Tibial nerve (tissue), 4 donors: ENCODE measurements at places on chromosomes 16 and 17. TPM values are rescaled to one million over a fixed set of nuclear protein-coding genes. Genes with fewer than 3 reads are reported as not detected.
A peak's percentile ranks its signal among the peaks of the same experiment; 100 is the strongest.

The TMED6 gene
- not detected for total RNA-seq

The GAS2L2 gene
- total RNA-seq: 0.84 TPM

The NPIPA5 gene
- total RNA-seq: 21.6 TPM

The FAM171A2 gene
- 8.1 TPM for total RNA-seq

The CDK5R1 gene
- 0.84 TPM for total RNA-seq

- DNase-seq: peak; percentile 24
- peak overlapping the region; percentile 81 for H3K4me3 ChIP-seq
- H3K27me3 ChIP-seq: no peaks in the 10 kb centered on the region
- H3K36me3 ChIP-seq: no peaks in the 10 kb centered on the region
These were observed 986 bp downstream of the HAPSTR1 start for GRCh38 chr16:9092282-9092977.

DNA sequence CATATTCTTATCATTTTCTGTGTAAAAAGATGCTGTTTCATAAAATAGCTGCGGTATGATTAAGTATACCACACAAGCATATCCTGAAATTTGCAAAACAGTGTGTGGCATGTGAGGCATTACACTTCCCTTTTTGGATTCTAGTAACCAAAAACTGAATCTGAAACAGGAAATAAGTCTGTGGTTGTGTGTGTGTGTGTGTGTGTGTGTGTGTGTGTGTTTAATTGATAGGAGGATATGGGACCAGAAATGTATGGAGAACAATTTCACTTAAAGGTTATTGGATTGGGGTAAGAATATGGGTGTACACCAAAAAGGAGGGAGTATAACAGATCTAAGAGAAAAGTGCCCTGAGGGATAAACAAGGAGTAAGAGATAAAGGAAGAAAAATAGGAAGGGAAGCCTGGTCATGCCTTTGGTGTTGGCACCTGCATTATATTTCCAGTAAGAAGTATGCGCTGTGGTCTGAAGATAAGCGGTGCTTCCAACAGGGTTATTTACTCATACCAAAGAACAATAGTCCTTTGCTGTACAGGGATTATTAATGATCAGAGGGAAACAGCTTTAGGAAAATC lies 4.0 kb downstream of the LYRM1 start:
- DNase-seq: no peak
- peak overlapping the region; percentile 38 for H3K27ac ChIP-seq
- H3K36me3 ChIP-seq: no peaks in the 10 kb centered on the region
- H3K4me1 ChIP-seq: peaks cover 78% of the 10 kb centered on the region
- H3K4me3 ChIP-seq: no peak overlapping the region

GRCh38 chr17:57379237-57379894 lies 123.0 kb downstream of the MSI2 start:
- H3K4me1 ChIP-seq: no peaks in the 10 kb centered on the region
- H3K27me3 ChIP-seq: no peaks in the 10 kb centered on the region
- no peak overlapping the region for H3K4me3 ChIP-seq
- no peak overlapping the region for H3K27ac ChIP-seq

DNA sequence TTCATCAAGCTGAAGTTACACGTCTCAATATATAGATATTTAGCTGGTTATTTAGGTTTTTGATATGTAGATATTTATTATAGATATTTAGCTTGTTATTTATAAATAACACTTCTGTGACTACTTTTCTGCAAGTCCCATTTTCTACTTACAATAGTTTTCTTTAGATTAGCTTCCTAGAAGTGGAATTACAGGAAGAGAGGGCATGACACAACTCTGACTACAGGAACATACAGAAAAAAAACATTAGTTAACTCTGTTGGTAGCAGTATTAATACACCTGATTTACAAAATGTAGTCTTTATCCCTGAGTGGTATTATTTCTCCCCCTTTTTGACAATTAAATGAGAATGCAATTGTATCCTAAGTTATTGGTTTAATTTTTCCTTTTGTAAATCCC lies 21.2 kb upstream of the CCL1 start:
- H3K4me1 ChIP-seq: no peaks in the 10 kb centered on the region
- no peak for DNase-seq
- no peaks in the 10 kb centered on the region for H3K27me3 ChIP-seq
- H3K4me3 ChIP-seq: no peak overlapping the region
- no peaks in the 10 kb centered on the region for H3K36me3 ChIP-seq
- no peak overlapping the region for H3K27ac ChIP-seq

- no peaks in the 10 kb centered on the region for H3K36me3 ChIP-seq
- H3K27ac ChIP-seq: peak overlapping the region; percentile 31
- H3K27me3 ChIP-seq: no peaks in the 10 kb centered on the region
- no peak overlapping the region for H3K4me3 ChIP-seq
These were observed 119.8 kb downstream of the HIC1 start for GRCh38 chr17:2174468-2175293.

- peaks cover 36% of the 10 kb centered on the region for H3K27me3 ChIP-seq
- DNase-seq: no peak
- peak within 1 kb of the TSS; percentile 54 for H3K4me3 ChIP-seq
- no peak within 1 kb of the TSS for H3K27ac ChIP-seq
These were observed at the start of gene HID1 for GRCh38 chr17:74972107-74972972. HID1 (minus strand) TSS chr17:74972759; CDS start chr17:74972656, 103 bp downstream.

DNA sequence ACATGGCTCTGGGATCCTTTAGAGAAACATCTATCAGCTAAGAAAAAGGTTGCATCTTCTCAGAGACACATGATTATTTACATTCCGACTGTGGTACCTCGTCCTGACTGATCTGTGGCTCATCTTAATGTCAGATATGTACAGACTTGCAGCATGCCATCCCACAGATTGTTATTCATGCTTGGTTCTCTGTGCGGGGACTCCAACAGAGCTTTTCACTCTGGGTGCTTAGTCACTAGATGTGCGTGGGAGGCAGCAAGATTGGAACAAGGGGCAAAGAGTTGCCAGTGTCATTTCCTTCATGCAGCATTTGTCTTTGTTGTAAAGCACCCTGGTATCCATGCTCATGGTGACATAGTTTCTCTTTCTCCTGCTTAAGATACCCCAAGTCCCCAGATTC lies 179.1 kb upstream of the CACNG5 start:
- no peak for DNase-seq
- no peak overlapping the region for H3K4me3 ChIP-seq
- no peaks in the 10 kb centered on the region for H3K36me3 ChIP-seq
- no peak overlapping the region for H3K27ac ChIP-seq
- no peaks in the 10 kb centered on the region for H3K4me1 ChIP-seq

GRCh38 chr16:65916995-65917394 lies 449.5 kb upstream of the CDH5 start:
- no peak overlapping the region for H3K27ac ChIP-seq
- no peaks in the 10 kb centered on the region for H3K27me3 ChIP-seq
- H3K4me3 ChIP-seq: no peak overlapping the region

- peaks cover 58% of the 10 kb centered on the region for H3K4me1 ChIP-seq
- no peak overlapping the region for H3K4me3 ChIP-seq
- H3K27me3 ChIP-seq: no peaks in the 10 kb centered on the region
These were observed 27.1 kb upstream of the SSTR5 start for GRCh38 chr16:1045310-1045992.

DNA sequence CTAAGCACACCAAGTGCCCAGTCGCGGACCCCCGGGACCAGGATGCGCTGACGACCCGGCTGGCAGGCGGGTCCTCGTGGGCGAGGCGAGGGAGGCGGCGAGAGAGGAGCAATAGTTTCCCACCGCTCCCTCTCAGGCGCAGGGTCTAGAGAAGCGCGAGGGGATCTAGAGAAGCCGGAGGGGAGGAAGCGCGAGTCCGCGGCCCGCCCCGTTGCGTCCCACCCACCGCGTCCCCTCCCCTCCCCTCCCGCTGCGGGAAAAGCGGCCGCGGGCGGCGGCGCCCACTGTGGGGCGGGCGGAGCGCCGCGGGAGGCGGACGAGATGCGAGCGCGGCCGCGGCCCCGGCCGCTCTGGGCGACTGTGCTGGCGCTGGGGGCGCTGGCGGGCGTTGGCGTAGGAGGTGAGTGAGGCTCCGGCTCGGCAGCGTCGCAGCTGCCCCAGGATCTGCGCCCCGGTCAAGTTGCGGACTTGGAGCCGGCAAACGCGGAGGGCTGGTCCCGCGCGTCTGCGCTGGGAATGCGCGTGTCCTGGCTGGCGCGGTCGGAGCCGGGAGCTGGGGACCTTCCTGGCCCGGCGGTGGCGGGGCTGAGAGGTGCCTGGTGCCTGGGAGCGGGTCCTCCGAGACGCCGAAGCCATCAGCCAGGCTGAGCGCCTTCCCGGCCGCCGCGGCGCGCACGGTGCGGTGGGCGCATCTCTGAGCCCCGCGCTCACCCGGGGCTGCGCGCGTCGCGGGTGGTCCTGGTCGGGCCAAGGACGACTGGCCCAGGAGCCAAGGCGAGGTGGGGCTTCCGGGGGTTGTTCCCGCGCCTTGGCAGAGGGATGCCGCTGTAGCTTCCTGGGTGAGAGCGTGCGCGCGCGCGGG lies at the start of gene ITGB3:
Gene ITGB3 (plus strand): TSS at position 287 of the 862 bp plus-strand sequence. CDS start 35 bp downstream, at position 322.
- H3K27me3 ChIP-seq: no peaks in the 10 kb centered on the region
- peak within 1 kb of the TSS; percentile 73 for H3K27ac ChIP-seq
- peaks cover 5% of the 10 kb centered on the region for H3K4me1 ChIP-seq
- no peaks in the 10 kb centered on the region for H3K36me3 ChIP-seq
- H3K4me3 ChIP-seq: peak within 1 kb of the TSS; percentile 82

GRCh38 chr16:88059701-88060386 lies 108.6 kb downstream of the BANP start:
- no peak for DNase-seq
- H3K27me3 ChIP-seq: no peaks in the 10 kb centered on the region
- peaks cover 38% of the 10 kb centered on the region for H3K36me3 ChIP-seq
- no peaks in the 10 kb centered on the region for H3K4me1 ChIP-seq

DNA sequence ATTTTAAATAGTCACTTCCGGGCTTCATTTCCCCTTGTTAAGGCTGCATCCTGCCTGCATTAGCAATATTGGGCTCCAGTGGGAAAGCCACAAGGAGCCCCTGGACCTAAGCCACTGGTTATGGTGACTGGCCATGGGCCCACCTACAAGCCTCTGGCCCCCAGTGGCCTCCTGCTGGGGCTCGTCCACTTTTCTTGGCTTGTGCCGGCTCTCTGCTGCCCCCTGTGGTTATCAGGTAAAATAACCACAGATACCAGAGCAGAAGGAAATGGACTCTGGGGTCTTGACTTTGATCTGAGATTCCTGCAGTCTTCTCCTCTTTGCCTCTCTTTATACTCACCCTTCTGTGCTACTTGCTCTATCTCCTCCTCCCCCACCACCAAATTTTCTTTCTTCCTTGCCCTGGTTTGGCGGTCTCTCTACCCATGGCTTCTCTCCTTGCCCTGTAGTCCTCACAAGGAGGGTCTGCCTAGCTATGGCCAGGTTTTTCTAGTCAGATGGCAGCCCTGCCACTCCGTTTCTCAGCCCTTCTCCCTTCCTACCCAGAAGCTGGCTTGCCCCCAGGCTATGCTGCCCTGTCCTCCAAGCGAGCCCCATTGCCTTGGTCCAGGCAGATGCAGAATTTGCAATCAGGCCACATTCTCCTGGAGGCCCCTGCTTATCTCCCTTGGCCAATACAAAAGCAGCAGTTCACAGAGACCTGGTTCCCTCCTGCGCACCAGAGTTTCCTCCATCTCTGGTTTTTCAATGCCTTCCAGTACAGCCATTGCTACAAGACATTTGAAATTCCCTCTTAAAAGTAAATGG lies 82.9 kb upstream of the RCVRN start:
- no peaks in the 10 kb centered on the region for H3K27me3 ChIP-seq
- no peaks in the 10 kb centered on the region for H3K36me3 ChIP-seq
- no peak for DNase-seq
- peak overlapping the region; percentile 56 for H3K27ac ChIP-seq

GRCh38 chr17:64788286-64789060 lies 126.4 kb upstream of the SMURF2 start:
- H3K4me3 ChIP-seq: no peak overlapping the region
- H3K27me3 ChIP-seq: no peaks in the 10 kb centered on the region
- no peaks in the 10 kb centered on the region for H3K4me1 ChIP-seq
- H3K36me3 ChIP-seq: peaks cover 2% of the 10 kb centered on the region

DNA sequence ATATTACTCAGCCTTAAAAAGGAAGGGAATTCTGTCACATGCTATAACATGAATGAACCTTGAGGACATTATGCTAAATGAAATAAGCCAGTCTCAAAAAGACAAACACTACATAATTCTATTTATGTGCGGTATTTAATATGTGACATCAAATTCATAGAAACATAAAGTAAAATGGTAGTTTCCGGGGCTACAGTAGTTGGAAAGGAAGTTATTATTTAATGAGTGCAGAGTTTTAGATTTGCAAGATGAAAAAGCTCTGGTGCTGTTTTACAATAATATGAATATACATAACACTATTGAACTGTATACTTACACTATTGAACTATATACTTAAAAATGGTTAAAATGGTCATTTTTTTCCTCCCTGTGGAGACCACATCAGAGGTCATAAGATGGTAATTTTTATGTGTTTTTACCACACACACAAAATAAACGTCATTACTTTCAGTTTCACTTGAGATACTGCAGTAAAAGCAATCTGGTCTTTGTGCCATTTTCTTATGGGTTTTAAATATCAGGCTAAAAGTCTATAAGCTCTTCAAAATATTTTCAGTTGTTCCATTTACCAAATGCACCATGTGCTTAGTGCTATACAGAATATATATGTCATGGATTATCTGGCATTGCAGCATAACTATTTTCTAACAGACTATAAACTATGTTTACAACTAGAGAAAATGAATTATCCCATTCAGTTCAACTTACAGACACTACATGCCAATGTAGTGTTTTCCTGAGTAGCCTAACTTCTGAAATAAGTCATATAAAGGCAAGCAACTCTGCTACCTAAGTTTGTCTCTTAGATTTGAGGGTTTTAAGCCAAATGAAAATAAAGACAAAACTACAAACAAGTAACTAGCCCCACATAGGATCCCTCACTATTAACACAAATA lies 90.9 kb downstream of the SPAG9 start:
- H3K4me3 ChIP-seq: no peak overlapping the region
- peaks cover 24% of the 10 kb centered on the region for H3K4me1 ChIP-seq
- H3K36me3 ChIP-seq: peaks cover 11% of the 10 kb centered on the region
- H3K27ac ChIP-seq: peak overlapping the region; percentile 69
- no peak for DNase-seq
- no peaks in the 10 kb centered on the region for H3K27me3 ChIP-seq

DNA sequence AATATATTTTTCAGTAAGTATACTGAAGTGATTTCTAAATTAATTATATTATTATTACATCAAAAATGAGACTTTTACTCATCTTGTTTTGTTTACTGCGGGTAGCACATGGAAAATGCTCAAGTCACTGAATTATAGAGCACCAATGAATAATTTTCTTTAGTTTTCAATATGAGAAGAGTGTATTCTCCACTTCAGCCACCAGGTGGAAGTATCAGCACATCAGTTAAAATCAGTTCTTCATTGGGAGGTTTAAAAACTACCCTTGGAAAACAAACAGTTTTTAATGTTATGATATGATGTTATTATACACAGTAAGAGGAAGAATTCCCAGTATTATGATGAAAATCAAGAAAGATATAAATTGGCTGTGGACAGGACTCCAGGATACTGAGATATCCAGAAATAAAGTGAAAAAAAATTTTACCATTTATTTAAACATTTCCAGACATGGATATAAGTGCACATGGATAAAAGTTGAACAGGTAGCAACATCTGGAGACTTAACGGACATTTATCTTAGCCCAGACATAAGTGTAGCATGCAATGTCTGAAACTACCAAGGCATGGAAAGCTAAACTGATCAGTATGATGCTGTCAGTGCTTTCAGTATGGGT lies 467.3 kb downstream of the KCNJ2 start:
- H3K27me3 ChIP-seq: no peaks in the 10 kb centered on the region
- no peaks in the 10 kb centered on the region for H3K36me3 ChIP-seq
- DNase-seq: peak; percentile 52
- H3K27ac ChIP-seq: no peak overlapping the region
- H3K4me3 ChIP-seq: no peak overlapping the region
- H3K4me1 ChIP-seq: no peaks in the 10 kb centered on the region

- DNase-seq: no peak
- H3K27me3 ChIP-seq: no peaks in the 10 kb centered on the region
- no peak overlapping the region for H3K27ac ChIP-seq
- H3K4me1 ChIP-seq: no peaks in the 10 kb centered on the region
These were observed 42.4 kb upstream of the AKTIP start for GRCh38 chr16:53545433-53545832.

- H3K27ac ChIP-seq: no peak overlapping the region
- no peak overlapping the region for H3K4me3 ChIP-seq
- no peaks in the 10 kb centered on the region for H3K27me3 ChIP-seq
- H3K36me3 ChIP-seq: no peaks in the 10 kb centered on the region
These were observed 384.3 kb downstream of the CDH13 start for GRCh38 chr16:83010776-83011720.
